Hypothalamus (tissue), 51 donors: ENCODE measurements at places on chromosomes 16 and 17.

GRCh38 chr16:12507366-12507765, 296.3 kb downstream of the CPPED1 start:
- no peak for DNase-seq

GRCh38 chr16:70679671-70680494, 6.0 kb downstream of the MTSS2 start:
- no peak for DNase-seq

- DNase-seq, result no peak
These were observed 9.8 kb downstream of the SMIM5 start for GRCh38 chr17:75642784-75643642.

GRCh38 chr17:17935321-17936271, 36.6 kb downstream of the TOM1L2 start:
- DNase-seq, result no peak

DNA sequence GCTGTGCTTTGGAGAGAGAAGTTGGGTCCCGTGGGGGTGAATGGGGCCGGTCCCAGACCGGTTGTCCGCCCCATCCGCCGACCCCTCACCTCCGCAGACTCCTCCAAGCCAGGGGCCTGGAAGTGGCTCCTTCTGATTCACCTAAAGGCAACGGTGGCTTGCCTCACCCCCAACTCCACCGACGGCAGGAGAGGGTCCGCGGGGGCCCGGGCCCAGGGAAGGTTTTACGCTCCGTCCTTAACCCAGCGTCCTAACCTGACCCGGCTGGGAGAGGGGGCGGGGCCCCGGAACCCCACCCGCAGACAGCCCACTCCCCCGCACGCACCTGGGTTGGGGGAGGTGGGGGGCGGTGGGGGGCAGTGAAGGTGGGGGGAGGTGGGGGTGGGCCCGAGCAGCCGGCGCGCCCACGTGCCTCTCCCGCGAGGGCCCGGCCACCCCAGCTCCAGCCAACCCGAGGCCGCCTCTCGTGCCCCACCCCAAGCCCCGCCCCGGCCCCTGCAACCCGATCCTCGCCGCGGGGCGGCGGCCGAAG, 12.7 kb upstream of the CD300A start:
- no peak for DNase-seq

DNA sequence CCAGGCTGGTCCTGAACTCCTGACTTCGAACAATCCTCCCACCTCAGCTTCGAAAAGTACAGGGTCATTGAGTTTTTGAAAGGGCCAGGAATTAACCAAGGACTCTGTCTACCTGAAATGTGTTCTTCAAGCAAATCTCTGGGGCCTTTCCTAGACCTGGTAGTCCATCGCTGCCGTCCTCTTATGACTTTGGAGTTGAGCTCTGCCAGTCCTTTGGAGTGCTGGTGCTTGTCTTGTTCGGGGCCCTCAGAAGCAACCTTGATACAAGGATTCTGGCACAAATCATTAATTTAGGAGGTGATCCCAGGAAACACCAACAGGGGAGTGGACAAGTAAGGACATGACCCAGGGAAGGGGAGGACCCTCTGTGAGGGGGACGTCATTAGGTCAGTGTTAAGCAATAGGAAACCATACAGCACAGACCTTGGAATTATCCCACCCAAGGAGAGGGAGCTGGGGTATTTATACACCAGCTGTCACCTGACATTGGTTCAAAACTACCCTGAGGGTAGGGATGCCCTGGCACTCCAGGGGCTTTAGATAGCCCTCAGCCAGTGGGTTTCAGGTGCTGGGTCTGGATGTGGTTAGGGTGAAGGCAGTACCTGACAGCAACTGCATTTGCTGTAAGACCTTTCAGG, 187.2 kb downstream of the FOXL1 start:
- no peak for DNase-seq

DNA sequence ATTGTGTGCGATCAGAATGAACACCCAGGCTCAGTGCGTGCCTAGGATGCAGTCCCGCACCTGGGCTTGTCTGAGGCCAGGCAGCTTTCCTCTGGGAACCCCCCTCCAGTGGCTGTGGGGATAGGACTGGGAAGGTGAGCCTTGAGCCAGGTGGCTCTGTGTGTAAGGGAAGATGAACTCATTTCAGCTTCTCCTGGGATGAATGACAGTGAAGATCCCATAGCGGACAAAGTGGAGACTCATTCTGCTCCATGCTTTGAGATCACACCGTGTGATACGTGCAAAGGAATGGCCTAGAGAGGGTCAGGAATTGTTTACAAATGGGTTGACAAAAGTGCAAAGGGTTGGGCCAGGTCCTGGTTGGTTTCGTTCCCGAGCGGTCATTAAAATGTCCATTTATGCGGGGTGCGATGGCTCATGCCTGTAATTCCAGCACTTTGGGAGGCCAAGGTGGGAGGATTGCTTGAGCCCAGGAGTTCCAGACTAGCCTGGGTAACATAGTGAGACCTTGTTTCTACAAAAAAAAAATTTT, 15.8 kb downstream of the GPRC5C start:
- no peak for DNase-seq

DNA sequence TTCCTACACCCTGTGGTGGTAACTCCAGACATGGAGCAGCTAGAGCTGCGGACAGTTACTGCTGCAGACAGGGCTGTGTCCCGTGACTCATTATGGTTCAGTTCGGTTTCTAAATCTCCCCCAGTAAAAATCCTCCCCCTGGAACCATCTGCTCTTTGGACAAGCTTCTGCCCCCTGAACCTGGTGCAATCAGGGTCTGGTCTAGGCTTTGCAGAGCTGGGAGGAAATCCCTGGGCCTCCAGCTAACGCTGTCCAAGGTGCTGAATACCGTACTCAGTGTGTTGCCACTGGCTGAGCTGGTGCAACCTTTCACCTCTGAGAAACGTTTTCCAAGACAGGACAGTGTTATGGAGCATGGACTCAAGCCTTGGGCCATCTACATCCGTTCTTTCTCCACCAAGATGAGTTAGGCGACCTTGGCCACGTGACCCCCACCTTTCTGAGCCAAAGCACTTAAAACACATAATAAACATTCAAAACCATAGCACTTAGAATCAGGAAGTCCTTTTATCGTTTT, 142.0 kb downstream of the CPPED1 start:
- no peak for DNase-seq

GRCh38 chr16:89523680-89524344, 15.6 kb downstream of the SPG7 start:
- DNase-seq, result no peak

GRCh38 chr17:8059131-8059530, 20.3 kb downstream of the ALOX15B start:
- DNase-seq, result no peak

DNA sequence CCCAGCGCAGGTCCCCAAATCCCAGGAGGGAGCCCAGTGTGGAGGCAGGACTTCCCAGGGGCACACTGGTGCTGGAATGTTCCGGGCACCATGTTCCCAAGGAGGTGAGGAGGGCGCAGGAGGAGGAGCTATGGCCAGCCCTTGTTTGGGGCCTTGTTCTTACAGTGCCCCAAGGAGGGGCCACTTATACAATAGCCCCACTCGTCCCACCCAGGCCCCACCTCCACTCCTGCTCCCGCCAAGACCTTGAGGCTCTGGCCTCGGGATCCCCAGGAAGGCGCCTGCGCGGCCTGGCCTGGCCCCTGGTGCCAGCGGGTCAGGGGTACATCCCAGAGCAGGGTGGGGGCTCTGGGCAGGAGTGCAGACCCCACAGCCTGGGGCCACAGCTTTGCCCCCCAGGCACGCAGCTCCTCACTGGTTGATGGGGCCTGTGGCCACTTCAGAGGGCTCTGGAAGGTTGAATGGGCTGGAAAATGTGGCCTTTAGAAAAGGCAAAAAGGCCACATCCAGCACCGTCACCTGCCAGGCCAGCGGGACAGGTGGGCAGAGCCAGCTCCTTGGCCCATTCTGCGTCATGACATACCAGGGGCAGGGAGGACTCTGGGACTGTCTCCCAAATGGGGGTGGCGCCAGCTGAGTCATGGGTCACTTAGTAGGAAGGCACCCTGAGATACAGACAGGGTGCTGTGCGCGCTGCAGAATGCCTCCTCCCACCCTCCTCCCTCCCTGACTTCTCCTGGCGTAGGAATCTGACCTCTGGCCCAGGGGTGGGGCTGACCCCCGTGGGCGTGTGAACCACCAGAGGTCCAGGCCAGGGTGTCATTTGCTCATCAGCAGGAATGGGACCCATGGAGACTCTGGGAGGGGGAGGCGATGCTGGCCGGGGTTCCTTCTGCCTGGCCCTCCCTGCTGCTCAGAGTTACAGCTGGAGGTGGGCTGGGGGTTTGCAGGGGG, 32.3 kb upstream of the PVALEF start:
- no peak for DNase-seq

GRCh38 chr17:66952681-66953629, 11.6 kb upstream of the CACNG4 start:
- no peak for DNase-seq

DNA sequence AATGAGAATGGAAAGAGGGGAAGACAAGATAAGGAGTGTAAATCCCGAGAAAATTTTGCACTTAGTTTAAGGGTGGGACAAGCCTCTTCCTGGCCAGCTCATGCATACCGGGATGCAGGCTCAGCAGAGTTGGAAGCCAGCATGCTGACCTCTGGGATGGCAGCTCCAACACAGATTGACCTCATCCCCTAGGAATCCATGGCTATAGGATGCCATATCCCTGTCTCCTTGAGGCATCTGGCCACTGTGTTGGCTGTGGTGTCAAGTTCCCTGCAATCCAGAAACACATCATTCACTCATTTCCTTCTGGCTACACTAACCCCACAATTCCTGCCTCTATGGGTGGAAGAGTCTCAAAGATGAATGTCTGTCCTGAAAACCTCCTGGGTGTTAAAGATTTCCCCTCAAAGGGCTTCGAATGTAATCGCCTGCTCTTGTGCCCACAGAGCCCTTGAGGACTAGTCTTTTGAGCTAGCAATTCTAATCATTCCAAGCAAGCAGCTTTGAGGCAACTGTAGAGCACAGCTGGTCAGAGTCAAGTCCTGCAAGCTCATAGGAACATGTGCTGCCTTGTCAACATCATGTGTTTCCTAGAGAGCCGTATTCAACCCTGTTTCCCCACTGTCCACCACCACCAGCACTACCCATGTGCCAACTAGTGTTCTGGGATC, 141.4 kb downstream of the PMP22 start:
- DNase-seq, result no peak

DNA sequence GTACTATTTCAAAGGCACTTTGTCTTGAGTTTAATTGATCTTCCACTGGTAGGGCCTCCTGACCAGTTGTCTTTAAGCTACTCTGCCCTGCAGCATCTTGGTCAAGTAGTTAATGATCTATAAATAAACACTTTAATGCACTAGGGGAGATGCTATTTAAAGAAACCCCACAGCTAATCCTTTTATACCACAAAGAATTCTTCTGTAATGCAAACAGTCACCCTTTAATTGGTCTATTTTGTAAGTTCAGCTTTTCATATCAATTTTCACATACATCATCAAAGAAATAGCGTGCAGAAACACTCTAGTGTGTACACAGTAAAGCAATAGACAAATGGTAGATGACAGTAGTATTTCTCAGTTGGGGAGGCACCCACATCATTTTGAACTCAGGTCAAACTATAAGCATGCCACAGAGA, 70.3 kb downstream of the PMP22 start:
- DNase-seq, result no peak

- DNase-seq, result no peak
These were observed 10.7 kb downstream of the PROCA1 start for GRCh38 chr17:28700830-28701492.

DNA sequence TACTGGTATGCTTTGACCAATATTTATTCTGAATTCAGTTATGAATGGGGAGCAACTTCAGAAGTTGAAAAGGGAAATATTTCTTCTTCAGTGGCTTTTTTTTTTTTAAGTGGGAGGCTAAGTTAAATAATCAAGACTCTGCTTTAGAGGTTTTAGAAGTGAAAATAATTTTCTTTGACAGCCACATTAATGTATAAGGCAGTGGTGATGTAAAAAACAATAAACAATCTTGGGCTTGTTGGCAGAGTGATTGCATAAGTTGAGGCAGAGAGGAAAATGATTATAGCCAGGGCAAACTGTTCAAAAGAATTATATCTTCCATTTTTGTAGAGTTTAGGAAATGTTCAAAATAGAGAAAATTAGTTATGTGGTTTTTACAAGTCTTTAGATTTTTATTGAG, 5.4 kb upstream of the KRT12 start:
- DNase-seq, result no peak

GRCh38 chr16:81713796-81714195, 65.3 kb upstream of the PLCG2 start:
- no peak for DNase-seq

- no peak for DNase-seq
These were observed 123.8 kb downstream of the GOSR1 start for GRCh38 chr17:30600830-30601494.

- DNase-seq, result no peak
These were observed 229.0 kb upstream of the GSE1 start for GRCh38 chr16:85383836-85384832.

GRCh38 chr16:77617996-77618395, 104.3 kb upstream of the NUDT7 start:
- no peak for DNase-seq

DNA sequence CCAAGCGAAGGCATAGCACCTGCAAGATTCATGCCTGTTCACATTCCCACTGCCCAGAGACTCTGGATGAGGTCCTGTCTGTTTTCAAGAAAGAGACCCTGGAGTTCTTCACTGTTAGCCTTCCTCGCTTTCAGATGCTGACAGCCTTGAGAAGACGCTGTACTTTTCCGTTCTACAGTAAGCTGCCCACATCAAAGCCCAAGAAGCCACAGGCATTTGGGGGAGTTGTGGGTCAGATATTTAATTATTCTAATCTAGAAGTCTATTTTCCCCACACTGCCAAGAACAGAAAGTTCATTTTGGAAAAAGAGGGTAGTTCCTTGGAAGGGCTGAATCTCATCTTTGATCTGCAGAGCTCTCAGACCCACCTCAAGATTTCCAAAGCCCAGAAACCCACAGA, 127.9 kb downstream of the AXIN2 start:
- DNase-seq, result no peak

GRCh38 chr17:77837917-77838316, 120.6 kb upstream of the TNRC6C start:
- DNase-seq, result no peak

DNA sequence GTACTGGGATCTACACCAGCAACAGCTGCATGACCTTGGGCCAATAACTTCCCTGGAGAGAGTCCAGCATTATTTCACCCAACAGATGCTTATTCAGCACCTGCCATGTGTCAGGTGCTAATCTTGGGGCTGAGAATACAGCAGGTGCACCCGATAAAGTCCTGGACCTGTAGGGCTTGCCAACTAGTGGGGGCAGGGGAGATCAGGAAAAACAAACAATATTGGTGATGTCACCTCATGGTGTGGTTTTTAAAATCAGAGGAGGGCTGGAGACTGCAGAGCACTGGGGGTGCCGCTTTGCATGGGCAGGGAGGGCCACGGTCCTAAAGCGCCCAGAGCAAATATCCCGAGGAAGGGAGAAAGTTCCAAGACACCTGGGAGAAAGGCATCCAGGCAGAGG, 218.8 kb downstream of the C16orf95 start:
- DNase-seq, result no peak

- no peak for DNase-seq
These were observed 66.0 kb downstream of the SNX20 start for GRCh38 chr16:50614955-50615724.
